ENCODE measurements at places on chromosomes 6 and 20. TPM values are rescaled to one million over a fixed set of nuclear protein-coding genes. Genes with fewer than 3 reads are reported as not detected.

GRCh38 chr20:59836767-59837166 lies 96.7 kb downstream of the SYCP2 start:
- DNase-seq: no peak

Gene TENT5A
- 5.6 TPM for polyA plus RNA-seq

- DNase-seq: no peak
These were observed 289.9 kb upstream of the TSHZ2 start for GRCh38 chr20:52682237-52682636.

Gene ELOVL4
- 3.5 TPM for polyA plus RNA-seq

- no peak for DNase-seq
These were observed 53.8 kb upstream of the DACT2 start for GRCh38 chr6:168373389-168373788.

Gene PROKR2
- not detected for polyA plus RNA-seq

DNA sequence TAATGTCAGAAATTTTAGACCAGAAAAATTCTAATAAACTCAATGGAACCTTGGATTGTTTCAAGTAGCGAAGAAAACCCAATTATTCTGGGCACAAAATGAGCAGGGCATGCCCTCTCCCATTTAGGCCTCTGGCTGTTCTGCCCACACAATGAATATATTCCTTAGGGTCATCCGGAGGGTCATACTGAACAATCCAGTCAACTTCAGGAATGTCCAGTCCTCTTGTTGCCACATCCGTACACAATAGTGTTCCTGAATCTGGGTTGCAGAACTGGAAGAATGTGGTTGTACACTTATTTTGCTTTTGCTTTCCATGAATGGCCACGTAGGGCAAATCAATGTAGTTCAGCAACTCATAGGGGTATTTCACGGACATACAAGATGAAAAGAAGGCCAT lies 23.4 kb upstream of the RNF144B start:
- DNase-seq: no peak

- no peak for DNase-seq
These were observed 34.8 kb downstream of the BLOC1S5 start for GRCh38 chr6:8029243-8029870.

DNA sequence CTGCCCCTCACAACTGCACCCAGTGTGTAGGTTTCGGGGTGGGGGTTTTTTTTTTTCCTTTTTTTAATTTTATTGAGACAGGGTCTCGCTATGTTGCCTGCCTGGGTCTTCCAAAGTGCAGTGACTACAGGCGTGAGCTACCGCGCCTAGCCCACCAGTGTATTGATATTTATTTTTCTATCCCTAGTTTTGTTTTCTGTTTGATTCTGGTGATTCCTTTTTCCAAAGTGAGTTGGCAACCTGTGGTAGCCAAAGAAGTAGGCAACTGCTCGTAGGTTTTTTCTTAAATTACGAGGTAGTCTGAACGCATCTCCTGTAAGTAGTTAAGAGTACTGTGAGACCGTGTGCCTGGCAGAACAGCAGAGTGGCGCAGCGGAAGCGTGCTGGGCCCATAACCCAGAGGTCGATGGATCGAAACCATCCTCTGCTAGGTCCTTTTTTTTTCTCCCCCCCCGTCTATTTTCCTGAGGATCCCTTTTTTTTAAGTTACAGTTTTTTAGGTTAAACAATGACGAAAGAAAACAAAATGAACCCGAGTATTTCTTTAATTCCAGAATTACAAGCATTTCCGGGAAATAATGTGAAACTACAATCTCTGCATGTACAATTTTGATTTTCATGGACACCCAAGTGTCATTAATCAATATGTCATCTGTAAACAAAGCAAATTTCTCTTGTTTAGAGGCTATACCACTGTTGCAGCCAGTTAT lies 78.7 kb upstream of the BTN3A2 start:
- DNase-seq: peak; percentile 95

All from muscle of leg (tissue), 16 donors.